ENCODE measurements at places on chromosomes 3 and 15.
A peak's percentile ranks its signal among the peaks of the same experiment; 100 is the strongest.

DNA sequence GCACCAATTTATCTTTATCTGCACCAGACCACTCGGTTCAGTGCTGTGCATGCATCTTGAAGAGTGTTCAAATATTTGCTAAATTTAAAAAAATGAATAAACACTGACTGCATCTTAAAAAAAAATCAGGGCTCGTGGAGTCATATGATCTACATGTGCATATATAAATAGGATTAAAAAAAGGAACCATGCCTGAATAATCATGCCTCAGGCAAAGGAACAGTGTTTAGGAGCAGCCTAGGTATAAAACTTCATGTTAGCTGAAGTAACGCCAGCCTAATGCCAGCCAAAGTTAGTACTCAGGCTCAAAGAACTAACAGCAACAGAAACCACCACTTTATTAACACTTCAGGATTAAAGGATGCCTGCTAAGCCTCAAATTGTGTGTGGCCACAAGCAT lies 9.5 kb downstream of the ABCC5 start:
- no peak for DNase-seq

- no peak for DNase-seq
Measured at GRCh38 chr3:194384156-194384555, 14.6 kb upstream of the LRRC15 start.

GRCh38 chr15:67826717-67827561 lies 1.6 kb downstream of the SKOR1 start:
- DNase-seq, result no peak

- no peak for DNase-seq
Measured at GRCh38 chr3:167872941-167873340, 137.4 kb downstream of the SERPINI1 start.

GRCh38 chr3:50562861-50563260 lies 4.7 kb downstream of the C3orf18 start:
- peak; percentile 90 for DNase-seq

DNA sequence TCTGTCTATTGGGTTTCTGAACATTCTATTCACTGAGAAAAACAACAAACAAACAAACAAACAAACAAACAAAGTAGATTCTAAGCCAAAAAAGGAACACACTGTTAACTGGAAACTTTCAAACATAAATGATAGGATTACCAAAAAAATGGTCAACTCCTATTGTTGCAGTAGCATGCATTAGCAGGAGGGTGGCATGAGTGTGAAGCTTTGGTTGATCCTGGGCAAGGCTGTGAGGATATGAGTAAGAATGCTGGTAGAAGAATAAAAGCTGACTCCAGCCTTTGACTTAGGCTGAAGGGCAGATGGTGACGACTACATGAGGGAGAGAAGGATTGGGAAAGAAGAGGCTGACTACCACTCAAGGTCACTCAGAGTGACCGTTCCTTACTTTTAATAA lies 810.3 kb downstream of the VGLL3 start:
- peak; percentile 5 for DNase-seq

GRCh38 chr3:143482106-143483088 lies 362.8 kb downstream of the CHST2 start:
- peak; percentile 49 for DNase-seq

DNA sequence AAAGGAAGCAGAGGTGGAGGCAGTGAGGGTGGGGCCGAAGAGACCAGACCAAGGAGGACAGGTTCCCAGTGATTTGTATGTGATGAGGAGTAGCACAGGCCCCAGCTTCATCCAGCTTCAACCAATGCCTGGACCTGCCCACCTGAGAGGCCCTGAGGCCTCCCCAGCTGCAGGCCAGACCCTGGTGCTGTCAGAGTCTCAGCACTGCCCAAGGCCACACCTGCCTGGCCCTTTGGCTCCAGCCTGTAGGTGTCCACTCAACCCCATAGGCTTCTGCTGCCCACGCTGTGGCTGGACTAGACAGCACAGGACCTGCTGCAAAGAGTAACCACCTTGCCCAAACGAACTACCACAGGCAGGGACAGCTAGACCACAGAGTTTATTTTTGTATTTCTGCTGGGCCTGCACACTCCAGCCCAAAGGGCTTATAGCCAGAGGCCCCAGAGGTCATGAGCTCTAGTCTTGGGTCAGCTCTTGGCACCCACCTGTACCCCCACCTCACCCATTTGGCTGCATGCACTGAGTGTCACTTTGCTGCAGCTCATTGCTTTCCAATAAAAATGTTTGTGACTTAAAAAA lies 81.9 kb upstream of the CDV3 start:
- no peak for DNase-seq

- no peak for DNase-seq
Measured at GRCh38 chr3:11201251-11202019, 47.1 kb downstream of the HRH1 start.

GRCh38 chr15:71275098-71275497 lies 159.8 kb downstream of the THSD4 start:
- peak; percentile 89 for DNase-seq

DNA sequence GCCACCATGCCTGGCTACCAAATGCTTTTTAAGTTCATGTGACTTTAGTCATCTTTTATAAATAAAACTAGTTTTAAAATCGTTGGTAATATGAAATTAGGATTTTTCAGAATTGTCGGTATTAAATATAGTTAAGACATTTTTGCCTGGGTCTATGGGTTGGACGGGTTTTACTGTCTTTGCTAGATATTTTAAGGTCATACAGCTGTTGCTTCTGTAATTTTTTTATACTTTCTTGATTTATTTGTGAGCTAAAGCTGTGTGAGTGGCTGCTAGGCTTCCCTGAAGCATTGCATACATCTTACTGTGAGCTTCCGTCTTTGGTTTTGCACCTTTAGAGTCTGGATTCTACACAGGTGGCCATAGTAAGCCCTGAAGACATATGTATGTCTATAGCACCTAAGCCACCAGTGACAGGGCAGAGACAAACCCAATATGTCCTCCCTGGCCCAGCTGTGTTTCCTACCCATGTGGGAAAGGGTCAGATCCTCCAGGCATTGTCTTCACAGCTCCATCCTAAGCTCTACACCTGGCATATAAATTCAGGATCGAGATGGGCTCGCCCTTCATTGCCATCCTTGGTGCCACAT lies 16.6 kb upstream of the ZNF710 start:
- no peak for DNase-seq

DNA sequence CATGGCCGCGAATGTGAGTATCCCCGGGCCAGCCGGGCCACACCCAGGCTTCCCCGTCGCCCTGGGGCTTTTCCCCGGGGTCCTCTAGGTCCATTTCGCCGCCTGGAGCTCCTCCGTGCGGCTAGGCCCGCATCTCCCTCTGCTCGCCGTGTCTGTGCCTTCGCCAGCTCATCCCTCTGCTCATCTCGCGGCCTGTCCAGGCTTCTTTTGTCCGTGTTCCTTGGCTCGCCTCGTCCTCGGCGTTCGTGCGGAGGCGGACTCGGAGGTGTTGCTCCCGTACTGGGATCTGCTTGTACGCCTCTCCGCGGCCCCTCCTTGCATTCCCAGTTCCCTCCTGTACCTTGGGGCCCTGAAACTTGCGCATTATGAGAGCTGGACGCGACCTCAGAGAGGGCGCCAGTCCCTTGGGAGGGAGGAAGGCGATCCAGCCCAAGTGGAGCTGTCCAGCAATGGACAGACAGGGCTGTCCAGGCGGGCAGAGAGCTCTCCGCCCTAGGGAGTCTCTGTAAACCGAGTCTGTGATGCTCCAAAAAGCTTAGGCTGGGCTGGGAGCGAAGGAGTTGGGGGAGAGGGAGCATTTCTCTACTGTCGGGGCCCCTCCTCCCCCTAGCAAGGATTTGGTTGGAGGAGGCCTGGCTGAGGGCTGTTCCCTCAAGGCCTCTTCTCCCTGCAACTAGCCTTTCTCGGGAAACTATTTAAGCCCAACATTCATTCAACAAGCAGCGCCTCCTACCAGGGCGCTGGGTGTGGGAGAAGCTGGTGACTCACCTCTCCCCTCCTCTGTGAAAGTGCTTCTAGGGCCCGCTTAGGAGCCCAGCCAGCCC lies 553 bp downstream of the TMEM43 start:
- peak; percentile 97 for DNase-seq

- no peak for DNase-seq
Measured at GRCh38 chr3:151296226-151296625, 17.9 kb upstream of the P2RY14 start.

- no peak for DNase-seq
Measured at GRCh38 chr3:142065932-142066331, 83.4 kb downstream of the TFDP2 start.

GRCh38 chr3:66638717-66639116 lies 137.9 kb upstream of the LRIG1 start:
- DNase-seq, result no peak

DNA sequence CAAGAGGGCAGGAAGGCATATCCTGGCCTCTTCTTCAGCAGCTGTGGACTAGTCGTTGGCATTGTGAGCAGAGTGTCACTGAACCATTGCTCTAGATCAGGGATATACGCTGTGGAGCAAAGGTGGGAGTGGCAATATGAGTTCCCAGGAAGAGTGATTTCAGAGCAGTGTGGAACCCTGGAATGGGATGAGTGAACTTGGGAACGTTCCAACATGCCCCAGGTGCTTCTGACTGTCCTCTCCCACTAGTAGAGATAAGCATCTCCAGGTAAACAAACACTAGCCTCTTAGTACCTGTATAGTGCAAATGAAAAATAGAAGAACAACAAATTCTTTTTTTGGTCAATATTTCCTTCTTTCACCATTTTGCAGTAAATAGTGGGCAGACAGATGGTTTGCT lies 123.6 kb upstream of the VEPH1 start:
- DNase-seq, result no peak

DNA sequence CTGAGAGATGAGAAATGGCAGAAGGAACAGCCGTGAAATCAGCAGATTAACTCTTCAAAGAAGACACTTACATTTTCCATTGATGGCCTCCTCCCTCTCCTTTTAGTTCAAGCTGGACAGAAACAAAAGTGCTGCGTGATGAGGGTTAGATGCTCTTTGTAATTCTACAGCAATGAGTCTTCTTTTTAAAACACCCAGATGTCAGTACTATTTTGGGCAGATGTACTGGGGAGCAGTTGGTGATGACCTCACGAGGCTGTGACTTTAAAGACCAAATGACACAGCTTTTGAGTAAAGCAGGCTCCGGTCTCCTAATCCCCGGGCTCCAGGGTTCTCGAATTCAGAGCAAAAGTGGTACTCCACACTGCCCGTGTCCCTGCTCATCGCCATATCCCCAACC lies 198.2 kb downstream of the SLCO3A1 start:
- no peak for DNase-seq

DNA sequence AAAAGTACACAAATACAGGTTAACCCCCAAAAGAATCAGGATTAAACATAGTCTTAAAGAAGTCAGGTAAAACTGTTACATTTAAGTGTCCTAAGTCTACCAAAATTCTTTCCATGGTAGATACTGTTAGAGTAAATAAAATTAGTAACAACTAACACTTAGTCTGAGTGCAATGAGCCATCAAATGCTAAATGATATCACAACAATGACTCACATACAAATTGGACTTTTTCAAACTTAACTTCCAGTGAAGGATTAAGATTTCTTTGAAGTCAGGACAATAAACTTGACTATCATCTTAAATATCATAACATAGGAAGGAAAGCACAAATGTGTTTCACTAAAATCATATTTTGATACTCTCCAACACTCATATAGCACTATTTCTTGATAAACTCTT lies 43.9 kb downstream of the ZNF148 start:
- peak; percentile 7 for DNase-seq

- DNase-seq, result no peak
Measured at GRCh38 chr15:64502151-64502550, 41.8 kb downstream of the ZNF609 start.

DNA sequence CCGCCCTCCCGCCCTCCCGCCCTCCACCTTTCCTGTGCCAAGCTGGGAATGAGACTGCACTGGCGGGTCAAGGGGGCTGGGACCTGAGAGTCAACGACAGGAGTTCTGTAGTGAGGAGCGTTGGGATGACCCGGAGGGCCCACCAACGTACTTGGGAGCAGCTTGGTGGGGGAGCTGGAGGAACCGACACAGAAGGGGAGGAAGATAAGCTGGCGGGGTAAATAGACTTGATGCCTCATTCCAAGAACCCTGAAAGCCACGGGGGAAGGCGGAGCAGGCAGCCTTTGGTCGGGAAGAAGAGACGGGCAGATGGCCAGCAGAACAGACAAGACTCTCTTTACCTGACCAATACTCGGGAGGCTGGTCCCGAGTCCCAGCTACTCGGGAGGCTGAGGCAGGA lies 277 bp downstream of the FMN1 start:
- DNase-seq, result no peak

- no peak for DNase-seq
Measured at GRCh38 chr3:187456250-187456649, 88.1 kb downstream of the RTP4 start.

GRCh38 chr15:22887157-22887951 lies 48.9 kb downstream of the NIPA2 start:
- peak; percentile 92 for DNase-seq

DNA sequence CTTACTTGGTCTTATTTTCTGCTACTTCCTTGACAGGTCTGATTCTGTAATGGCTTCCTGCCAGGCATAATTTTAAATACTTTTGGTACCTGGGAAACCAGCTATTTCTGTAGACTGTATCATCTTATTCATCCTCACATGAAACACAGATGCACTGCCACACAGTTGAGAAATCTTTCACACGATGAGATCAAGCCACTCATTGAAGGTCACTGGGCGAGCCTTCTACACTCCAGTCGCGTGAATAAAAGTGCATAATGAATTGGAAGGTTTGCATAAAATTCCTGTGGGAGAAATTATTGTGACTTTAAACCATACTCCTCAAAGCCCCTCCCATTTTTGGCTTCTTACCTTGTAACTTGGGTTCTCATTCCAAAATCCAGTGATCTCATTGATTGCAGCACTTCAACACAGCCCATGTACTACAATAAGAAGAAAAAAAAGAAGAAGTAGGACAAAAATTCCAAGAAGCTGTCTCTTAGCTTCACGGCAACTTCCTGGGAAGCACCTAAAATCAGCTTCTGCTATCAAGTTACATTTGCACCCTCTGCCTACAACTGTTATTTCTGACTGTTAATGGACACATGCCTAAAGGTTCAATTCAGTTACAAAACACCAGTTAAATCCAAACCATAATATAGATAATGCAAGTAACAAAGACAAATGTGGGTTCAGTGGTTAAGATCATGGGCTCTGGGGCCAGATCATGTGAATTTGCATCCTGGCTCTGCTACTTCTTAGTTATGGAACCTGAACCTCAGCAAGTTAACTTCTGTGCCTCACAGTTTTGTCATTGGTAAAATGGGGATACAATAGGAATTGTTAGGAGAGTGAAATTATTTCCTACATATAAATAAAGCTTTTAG lies 39.0 kb downstream of the SHC4 start:
- DNase-seq, result peak; percentile 45

GRCh38 chr15:45320581-45321205 lies 57.7 kb downstream of the GATM start:
- DNase-seq, result no peak

DNA sequence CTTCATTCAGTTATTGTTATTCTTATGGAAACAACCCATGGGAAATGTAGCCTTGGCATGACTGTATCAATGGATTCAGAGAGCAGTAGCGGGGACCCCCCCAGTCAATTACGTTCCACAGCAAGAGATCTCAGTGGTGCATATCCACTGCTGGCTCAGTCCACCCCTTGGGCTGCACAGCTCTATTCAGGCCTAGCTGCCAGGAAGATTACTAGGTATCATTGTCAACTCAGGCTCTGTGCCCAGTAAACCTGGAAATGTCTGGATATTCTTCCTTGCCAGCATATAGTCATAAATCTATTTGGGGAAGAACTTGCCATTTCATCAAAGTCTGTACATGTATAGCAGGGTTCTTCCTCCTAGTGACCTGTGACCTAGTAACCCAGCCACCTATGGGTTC lies 128.1 kb upstream of the CCDC54 start:
- no peak for DNase-seq

GRCh38 chr3:140699516-140700231 lies 21.8 kb downstream of the TRIM42 start:
- no peak for DNase-seq

GRCh38 chr3:156535162-156535627 lies 19.7 kb downstream of the SSR3 start:
- DNase-seq, result peak; percentile 99
